ENCODE measurements at places on chromosomes 7 and 10. TPM values are rescaled to one million over a fixed set of nuclear protein-coding genes. Genes with fewer than 3 reads are reported as not detected.

- DNase-seq: no peak
Observed at GRCh38 chr7:37100735-37101331, 347.8 kb downstream of the ELMO1 start.

DNA sequence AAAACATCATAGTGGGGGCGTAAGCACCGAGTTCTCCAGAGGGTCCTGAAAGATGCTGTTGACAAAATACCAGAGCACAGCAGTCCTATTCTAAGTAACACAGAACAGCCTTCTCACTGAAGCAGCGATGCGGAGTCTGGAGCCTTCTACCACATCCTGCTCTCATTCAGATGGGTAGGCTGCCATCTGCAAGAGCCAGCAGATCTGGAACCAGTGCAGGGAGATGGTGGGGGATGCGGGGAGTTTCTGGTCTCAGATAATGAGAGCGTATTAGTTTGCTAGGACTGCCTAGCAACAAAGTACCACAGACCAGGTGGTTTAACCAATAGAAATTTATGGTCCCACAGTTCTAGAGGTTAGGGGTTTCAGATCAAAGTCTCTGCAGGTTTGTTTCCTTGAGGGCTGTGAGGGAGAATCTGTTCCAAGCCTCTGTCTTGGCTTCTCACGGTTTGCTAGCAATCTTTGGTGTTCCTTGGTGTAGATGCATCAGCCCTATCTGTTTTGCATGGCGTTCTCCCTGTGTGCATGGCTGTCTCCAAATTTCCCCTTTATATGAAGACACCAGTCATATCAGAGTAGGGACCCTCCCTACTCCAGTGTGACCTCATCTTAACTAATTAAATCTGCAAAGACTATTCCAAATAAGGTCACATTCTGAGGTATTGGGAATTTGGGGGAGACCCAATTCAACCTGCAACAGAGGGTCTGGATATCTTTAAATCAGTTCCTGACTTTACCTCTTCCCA lies 52.0 kb upstream of the STEAP1B start:
- DNase-seq: no peak

DNA sequence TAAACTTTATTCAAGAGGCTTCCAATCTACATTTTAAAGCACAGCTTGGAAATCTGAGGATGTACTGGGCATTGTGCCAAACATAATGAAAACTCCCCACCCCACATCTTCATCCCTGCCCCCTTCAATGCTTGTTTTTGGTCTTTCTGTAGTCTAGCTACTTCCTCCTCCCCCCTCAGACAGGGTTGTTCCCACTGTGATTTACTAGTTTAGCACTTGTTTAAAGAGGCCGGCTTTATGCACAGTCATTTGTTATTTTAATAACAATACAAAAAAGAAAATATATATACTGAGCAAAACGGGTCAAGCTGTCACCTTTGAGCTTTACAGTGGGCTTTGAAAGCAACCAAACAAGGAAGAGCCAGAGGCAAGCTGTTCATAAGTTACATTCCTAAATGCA lies 132.6 kb downstream of the CHRM2 start:
- no peak for DNase-seq

- DNase-seq: no peak
Observed at GRCh38 chr7:120867932-120868331, 10.0 kb upstream of the TSPAN12 start.

DNA sequence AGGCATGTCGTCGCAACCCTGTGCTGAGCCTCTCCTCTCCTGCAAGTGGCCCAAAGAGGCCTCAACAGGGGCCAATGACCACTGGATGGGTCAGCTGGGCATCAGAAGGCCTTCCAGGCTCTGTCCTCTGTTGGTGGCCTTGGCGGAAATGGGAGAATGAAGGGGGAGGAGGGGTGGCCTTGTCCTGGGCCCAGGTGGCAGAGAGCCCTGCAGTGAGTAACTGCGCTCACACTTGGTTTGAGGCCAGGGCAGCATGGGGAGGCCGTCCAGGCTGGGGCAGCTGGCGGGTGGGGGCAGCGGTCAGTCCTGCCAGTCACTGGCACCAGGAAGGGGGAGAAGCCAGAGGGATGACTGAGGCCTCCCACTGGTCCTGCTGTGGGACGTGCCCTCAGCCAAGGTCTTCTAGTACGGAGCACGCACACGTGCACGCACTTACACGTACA lies 59.8 kb downstream of the LHPP start:
- DNase-seq: no peak

- no peak for DNase-seq
Observed at GRCh38 chr7:90900628-90901356, 304.7 kb downstream of the CDK14 start.

GRCh38 chr7:64888561-64888900 lies 14.5 kb upstream of the ZNF273 start:
- no peak for DNase-seq

CREB5 gene
- 4.6 TPM for total RNA-seq

ARHGEF35 gene
- total RNA-seq: 17.3 TPM

SUN3 gene
- not detected for total RNA-seq

GRCh38 chr10:84256510-84257342 lies 11.9 kb downstream of the RGR start:
- DNase-seq: no peak

- no peak for DNase-seq
Observed at GRCh38 chr7:41097501-41097900, 605.4 kb downstream of the INHBA start.

DNA sequence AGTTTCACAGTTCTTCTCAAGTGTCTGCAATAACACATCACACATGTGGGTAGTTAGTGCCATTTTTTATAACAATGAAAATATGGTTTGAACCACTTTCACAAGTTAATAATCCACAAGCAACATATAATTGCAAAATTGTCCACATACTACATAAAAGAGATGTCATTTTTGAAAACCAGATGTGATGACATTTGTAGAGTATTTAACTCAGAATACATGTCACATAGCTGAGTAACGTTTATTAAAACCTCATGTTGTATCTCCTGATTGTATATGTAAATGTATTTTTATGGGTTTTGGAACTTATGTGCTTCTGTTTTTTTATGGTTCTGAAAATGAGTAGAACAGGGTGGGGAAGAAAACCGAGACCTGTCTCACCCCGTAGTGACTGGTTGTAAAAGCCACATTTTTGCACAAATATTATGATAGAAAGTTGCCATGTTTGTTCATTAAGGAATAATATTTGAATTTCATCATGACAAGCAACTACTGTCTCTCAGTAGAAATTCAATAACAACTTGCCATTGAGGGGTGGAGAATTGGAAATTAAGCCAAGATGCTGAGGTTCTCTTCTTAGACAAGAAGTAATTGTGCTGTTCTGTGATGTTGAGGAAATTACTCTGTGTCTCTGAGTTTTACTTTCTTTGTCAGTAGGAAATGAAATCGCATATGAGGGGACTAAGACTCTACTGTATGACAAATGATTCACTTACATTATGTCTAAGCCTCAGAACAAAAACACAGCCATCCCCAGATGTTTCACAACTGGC lies 29.2 kb upstream of the EGFR start:
- DNase-seq: no peak

DNA sequence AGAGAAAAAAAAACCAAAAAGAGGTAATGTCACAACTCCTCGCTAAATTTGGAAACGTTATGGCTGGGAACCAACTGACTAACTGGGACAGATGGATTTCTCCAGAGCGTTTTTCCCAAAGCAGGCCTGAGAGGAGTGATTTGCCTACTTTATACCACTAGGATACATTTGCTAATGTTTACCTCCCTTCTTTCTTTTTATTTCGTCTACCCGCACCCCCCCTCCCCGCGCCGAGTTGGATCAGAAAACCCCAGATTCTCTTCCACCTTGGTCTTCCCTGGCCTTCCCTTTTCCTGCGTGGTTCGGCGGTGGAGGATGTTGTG lies 7.2 kb downstream of the CPA2 start:
- DNase-seq: no peak
